ENCODE measurements at places on chromosomes 7 and 10. TPM values are rescaled to one million over a fixed set of nuclear protein-coding genes. Genes with fewer than 3 reads are reported as not detected.

DNA sequence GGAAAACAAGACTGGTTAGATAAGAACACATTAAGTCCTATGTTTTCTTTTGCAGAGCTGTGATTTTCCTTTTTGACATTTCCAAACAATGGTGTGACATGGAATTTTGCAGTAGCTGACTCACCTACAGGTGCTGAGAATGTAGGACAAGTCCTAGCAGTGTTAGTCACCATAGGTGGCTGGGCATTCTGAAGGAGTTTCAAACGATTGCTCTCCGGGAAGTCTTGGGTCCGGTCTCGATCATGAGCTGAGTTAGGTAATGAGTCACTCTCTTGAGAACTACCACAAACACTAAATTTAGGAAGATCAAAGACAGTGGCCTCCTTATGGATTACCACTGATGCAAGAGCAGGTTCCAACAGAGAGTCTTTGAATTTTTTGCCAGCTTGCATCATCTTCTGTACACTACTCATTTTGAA, 3.6 kb downstream of the FIGNL1 start:
- no peak for DNase-seq

Gene HYAL4
- not detected for total RNA-seq

- DNase-seq = no peak
Observed at GRCh38 chr7:138066954-138067394, 9.3 kb upstream of the AKR1D1 start.

- no peak for DNase-seq
Observed at GRCh38 chr10:100960251-100960650, 9.1 kb upstream of the SEMA4G start.

DNA sequence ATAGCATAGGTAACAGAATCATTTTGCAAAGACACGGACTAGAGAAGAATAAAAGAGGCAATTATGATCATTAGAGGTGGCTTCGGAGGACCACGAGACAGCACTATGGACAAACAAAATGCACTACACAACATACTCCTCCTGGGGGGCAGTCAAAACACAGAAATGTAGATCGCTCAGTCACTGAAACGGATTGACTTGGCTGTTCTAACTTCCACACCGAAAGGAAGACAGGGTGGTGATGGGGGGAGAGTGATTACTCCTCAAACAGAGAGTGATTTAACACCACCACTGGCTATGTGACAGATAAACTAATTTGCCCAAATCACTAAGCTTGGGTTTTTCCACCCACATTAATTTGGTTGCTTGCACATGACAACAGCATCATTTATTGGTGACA, 14.1 kb upstream of the PPA1 start:
- DNase-seq = no peak

Gene EPHB6
- total RNA-seq = 10.2 TPM

DNA sequence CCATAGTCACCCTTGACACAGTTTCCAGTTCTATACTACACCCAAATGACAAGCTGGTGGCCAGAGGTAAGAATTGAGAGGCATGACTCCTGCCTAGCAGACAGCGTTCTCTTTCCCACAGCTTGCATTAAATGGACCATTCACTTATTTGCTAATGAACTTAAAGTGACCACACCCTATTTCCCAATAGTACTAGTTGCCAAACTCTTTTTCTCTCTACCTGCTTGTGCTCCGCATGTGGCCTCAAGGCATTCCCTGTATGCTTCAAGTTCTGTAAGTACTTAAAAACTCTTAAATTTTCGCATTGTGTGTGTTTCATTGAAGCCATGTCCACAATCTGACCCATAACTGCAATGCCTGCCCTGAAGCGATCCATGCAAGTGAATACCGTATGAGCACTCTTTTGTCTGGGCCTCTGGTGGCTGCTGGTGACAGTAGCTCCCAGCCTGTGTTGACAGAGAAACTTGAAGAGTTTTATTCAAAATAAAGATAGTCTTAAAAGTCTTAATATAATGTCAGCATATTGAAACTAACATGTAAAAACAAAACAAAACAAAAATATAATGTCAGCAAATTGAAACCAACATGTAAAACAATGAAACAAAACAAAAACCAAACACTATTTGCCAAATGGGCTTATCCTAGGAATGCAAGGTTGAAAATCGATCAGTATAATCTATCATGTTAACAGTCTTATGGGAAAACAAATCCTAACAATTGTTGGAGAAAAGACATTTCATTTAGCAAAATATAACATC, 73.6 kb downstream of the CCSER2 start:
- DNase-seq = no peak

- no peak for DNase-seq
Observed at GRCh38 chr10:94358480-94358879, 4.3 kb downstream of the NOC3L start.

GRCh38 chr10:89085153-89085552, 94.6 kb downstream of the FAS start:
- DNase-seq = no peak

DNA sequence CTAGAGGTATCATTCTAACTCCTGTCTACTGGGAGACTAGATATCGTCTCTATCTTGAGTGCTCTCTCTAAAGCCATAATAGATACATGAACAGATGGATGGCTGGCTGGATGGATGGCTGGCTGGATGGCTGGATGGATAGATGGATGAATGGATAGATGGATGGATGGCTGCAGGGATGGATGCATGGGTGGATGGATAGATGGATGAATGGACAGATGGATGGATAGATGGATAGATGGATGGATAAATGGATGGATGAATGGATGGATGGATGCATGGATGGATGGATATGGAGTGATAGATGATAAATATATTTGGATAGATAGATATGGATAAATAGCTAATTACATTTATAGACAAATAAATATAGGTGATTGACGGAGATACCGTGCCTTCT, 191.2 kb upstream of the KLF6 start:
- DNase-seq = no peak

Gene PSD
- 48.1 TPM for total RNA-seq

GRCh38 chr10:70592746-70593512, 9.6 kb downstream of the PRF1 start:
- no peak for DNase-seq

GRCh38 chr10:99457813-99458212, 27.4 kb upstream of the GOT1 start:
- DNase-seq = no peak

DNA sequence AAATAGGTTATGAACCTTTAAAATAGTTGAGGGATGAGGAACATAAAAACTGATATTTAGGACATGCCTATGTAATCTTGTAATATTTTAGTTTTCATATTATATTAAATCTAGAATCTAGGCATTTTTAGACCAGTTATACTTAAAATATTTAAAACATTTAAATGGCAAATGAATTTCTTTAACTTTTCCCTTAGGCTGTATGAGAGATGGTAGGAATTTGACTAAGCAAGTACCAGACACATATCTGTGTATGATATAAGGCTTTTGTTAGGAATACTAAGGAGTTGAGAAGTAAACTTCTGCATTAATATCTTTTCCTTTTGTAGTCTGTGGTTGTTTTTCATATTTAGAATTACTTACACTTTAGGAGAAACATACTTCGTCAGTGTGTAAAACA, 25.1 kb downstream of the SEPTIN7 start:
- DNase-seq = no peak

DNA sequence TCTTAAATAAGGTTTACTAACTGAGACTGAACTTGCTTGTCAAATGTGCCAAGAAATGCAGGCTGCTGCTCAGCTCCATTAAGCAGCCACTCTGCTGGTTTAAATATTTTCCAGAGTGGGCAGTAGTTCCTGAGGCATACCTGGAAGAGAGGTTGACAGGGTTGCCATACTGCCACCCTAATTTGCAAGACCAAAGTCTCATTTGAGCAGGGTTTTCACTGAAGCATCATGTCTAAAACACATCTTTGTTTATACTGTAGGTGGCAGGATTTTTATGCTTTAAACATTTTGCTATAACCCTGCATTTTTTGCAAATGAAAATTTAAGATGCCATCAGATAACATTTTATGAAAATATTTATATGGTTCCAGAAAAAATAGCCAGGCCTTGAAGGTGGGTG, 618.0 kb upstream of the LRRTM3 start:
- DNase-seq = no peak

- no peak for DNase-seq
Observed at GRCh38 chr10:119283387-119283786, 76.0 kb downstream of the GRK5 start.

- no peak for DNase-seq
Observed at GRCh38 chr7:82704121-82704520, 260.5 kb upstream of the CACNA2D1 start.

- no peak for DNase-seq
Observed at GRCh38 chr10:62844280-62845011, 28.3 kb upstream of the EGR2 start.

GRCh38 chr10:82618007-82618406, 743.0 kb downstream of the NRG3 start:
- no peak for DNase-seq

Gene SYT15B
- total RNA-seq = not detected

DNA sequence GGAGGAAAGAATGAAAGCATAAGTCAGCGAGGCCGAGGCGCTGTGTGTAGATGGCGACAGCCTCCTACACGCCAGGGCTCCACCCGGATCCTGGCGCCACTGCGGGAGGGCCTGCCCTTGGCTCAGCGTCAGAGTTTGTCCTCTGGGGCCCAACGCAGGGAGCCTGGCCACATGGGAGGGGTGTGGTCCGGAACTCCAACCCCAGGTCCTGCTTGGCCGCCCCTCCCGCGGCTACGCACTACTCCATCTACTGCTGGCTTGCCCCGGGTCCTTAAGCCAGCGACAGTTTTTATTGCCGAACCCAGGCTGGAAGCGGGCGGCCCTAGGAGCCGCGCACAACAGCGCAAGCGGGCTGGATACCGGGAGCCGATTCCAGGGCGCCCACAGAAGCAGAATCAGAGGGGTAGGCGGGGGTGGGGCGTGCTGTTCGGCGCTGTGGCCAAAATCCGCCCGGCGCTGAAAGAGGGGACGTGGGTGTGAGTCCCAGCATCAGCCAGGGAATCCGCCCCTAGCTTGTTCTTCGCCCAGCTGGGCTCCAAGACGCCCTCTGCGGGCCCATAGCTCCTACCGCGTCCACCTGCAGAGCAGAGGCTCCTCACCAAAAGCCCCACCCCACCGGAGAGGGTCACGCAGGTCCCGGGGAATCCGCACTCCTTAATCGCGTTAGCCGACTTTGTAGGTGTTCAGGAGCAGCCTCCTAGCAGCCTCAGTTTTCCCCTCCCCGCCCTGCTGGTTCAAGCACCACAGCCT, 4.5 kb downstream of the KAZALD1 start:
- peak; percentile 92 for DNase-seq

DNA sequence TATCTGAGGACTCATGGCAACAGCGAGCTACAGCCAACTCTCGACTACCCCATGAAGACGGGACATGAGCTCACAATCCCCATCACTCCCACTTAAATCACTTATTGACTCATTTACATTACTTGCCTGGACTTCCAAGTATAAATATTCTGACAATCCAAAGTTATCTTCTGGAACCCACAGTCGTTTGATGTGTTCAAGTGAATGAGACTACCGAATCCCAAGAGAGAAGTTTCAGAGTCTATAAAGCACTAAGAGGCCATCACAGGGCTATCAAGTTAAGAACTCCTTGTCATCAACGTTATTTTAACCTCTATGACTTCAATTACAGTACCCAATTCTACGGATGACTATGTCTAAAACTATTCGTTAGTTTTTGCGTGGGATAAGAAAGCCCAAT, 11.5 kb upstream of the ANAPC16 start:
- no peak for DNase-seq

Gene PRLHR
- not detected for total RNA-seq

Gene TLL2
- not detected for total RNA-seq

DNA sequence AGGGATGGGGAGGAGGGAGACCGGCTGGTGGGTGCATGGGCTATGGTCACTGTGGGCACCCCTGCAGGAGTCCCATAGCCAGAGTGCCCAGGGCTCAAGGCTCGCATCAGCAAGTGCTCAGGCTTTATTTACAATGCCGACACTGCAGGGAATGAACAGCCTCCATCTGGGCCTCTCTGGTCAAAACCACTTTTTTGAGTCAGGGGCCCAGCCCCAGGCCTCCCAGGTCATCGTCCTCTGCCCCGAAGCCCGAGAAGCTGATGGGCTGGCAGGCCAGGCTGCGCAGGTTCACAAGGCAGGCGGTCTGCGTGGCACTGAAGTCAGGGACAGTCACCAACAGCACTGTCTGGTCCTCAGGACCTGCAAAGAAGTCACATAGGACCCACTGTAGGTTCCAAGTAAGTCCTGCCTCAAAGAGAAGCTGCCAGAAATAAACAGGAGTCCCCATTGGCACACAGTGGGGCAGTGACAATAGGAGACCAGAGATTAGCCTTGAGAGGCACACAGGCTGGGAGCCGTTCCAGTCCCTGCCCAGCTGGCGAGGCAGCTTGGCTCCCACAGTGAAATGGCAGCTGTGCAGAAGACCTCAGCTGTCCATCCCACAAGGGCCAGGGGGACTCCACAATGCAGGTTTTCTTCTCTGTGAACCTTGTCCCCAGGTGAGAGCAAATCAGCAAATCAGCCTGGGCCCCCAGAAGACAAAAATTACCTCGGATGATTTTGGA, 8.6 kb downstream of the POLD2 start:
- DNase-seq = no peak

Gene PPP1R9A
- total RNA-seq = 28.1 TPM

GRCh38 chr7:75596727-75597614, 104.9 kb downstream of the SPDYE5 start:
- DNase-seq = no peak

Gene PYROXD2
- 8.6 TPM for total RNA-seq

GRCh38 chr7:155531681-155532080, 14.7 kb downstream of the CNPY1 start:
- DNase-seq = no peak

GRCh38 chr7:123120286-123120685, 79.5 kb downstream of the SLC13A1 start:
- DNase-seq = no peak

DNA sequence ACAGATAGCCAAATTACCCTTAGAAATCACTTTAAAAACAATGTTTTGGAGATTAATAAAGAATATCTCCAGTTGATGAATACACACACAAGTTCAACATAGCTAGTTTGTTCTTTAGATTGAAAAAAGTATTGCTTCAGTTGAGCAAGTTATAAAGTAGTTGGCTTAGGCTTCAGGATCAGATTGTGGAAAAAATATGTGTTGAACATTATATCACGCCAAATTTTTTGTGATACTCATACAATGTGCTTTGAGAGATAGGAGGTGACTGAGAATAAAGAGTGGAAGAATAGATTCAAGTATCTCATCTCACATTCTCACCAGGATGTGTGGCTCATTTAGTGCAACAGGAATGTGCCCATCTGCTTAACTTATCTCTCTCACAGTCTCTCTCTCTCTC, 553.3 kb downstream of the HTR7 start:
- no peak for DNase-seq

Gene ACBD5
- total RNA-seq = 42.6 TPM

Gene AP5Z1
- 41.3 TPM for total RNA-seq
